A549 (cell line): ENCODE measurements at places on chromosomes 11 and 22.

DNA sequence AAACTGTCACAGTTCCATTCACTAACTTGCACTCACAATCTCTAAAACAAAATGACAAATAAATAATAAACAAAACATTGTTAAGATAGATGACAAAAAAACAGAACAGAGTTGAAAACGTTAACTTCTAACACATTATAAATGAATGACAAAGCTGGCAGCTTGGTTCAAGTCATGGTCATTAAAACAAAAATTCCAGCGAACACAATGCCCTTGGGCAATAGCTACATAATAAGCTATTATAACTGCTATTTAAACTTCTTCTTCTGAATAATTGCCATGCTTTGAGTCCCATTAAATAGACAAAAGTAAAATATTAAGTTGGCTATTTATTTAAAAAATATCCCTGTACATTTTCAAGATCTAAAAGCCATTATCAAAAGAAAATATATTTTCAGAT lies 54.7 kb downstream of the PICALM start:
- DNase-seq, result no peak

DNA sequence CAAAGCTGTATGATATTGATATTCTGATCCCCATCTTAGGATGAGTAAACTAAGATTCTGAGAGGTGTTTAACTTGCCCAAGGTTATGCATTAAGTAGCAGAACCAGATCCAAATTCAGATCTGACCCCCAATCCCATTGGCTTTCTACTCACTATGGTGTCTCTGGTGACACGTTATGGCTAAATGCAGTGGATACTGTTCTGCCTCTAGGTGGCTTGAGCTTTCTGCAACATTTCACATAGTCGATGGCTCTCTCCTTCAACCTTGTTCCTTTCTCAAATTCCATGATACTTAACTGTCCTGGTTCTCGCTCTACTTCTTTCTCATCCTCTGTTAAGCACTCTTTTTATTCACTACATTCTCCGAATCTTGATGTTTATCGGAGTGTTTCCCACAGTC lies 9.4 kb downstream of the C11orf97 start:
- DNase-seq, result peak; percentile 12

DNA sequence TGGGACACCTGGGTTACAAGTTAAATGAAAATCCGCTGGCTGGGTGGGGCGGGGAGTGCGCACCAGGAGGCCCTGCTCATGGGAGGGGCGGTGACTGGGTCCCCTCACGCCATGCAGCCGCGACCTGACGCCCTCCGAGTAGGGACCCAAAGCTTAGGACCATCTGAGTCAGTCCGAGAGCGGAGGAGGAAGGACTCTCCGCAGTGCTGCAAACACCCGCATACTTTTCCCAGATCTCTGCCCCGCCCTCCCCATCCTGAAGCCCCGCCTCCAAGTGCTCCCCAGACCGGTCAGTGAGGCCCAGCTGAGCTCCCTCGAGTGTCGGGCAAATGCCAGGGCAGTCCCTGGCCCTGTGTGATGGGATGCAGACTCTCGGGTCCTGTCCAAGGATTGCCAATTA lies 6.6 kb upstream of the FLI1 start:
- no peak for DNase-seq

DNA sequence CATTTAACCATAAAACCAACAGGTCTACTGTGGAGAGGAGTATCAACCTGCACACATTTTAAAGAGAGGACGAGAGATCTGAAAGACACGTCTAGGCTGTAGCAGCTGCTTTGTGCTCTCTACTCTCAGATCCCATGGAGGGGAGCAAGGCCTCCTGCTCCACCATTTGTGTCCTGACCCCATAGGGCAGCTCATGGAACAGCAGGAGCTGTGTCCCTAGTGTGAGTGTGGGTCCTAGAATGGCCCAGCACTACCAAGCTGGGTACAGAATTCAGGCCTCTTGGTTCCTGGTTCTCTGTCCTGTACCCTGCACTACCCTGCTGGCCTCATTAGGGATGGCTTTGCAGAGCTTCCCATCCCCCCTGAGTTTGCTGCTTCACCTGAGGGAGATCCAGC lies 76.5 kb downstream of the DHCR7 start:
- DNase-seq, result no peak

DNA sequence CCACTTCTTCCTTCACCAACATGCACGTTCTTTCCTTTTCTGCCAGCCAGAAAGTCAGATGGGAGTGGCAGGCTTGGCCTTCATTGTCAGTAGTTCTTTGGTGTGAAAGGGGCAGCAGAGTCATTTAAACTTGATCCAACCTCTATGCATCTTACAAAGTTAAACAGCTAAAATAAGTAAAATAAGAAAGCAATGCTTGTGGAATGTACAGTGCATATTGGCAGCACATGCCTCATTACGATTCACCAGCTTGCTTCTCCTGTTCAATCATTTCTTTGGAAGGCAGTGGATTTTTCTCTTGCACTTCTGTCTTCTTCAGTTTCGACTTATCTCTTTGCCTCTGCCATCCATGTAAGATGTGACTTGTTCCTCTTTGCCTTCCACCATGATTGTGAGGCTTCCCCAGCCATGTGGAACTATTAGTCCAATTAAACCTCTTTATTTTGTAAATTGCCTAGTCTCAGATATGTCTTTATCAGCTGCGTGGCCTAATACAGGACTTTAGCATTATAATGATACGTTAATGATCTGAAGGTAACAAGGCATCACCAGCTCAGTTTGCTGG lies 14.8 kb downstream of the LGALS12 start:
- DNase-seq, result no peak

DNA sequence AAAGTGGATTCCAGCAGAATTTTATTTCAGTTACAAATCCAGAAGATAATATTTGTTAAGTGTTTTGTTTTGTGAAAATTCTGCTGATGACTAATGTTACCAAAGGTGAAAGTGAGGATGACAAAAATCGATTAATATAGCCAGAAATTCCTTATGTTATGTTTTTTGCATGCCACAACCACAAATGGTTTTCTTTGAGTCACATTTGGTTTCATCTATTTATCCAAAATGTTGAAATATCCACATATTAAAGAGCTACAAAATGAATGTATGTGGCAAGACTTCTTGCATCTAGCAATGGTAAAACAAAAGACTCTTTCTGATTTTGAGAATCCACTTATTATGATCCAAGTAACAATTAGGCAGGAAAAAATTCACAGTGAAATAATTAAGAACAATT lies 150.1 kb upstream of the LRRC4C start:
- DNase-seq, result no peak

DNA sequence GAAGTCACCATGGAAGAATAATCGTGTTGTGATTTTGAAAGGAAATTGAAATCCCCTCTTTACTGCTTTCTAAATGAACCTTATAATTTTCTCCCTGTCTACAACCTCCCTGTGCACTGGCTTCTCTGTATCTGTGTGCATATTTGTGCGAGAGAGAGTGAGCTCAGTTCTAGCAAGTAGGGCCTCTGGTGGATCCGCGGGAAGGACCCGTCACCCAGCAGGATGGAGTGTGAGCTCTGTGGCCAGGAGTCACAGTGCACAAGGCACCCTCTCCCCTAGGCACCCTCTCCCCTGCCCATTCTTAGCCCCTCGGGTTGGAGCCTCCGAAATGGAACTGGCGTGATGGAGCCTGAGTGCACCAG lies 109.0 kb downstream of the TRIM29 start:
- DNase-seq, result no peak

DNA sequence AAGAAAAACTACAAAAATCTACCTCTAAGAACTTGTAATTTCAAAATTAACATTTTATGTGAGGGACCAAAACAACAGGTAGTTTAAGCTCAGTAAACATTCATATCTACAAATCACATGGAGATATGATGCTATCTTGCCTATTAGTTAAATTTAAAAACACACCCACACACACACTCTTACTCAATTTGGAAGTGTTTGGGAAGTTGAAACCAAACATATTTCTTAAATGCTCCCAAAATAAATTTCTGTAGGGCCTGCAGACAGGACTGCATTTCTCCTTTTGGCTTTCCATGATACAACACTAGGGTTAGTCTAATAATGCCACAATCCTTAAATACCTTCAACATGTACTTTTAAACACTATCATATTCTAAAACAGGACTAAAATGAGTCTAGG lies 7.0 kb downstream of the PITPNB start:
- no peak for DNase-seq

GRCh38 chr11:11981840-11982239 lies 26.6 kb downstream of the DKK3 start:
- no peak for DNase-seq

DNA sequence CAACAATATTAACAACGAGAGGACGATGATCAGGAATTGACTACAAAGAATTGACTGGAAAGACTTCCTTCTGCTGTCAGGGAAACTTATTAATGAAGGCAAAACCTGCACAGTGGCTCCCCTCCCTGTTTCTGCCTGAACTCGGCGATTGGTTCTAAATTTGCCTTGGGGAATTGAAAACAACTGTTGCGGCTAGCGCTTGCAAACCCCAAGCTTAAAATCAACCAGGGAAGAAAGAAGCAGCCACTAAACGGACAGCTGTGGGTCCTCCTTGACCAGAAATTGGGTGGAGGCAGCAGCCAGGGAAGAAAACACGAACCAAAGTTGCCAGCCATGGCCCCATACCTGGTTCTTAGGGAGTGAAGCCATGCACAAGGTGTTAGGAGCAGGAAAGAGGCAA lies 383.5 kb upstream of the CADM1 start:
- DNase-seq, result no peak

- DNase-seq, result no peak
Observed at GRCh38 chr11:45605051-45605450, 60.4 kb downstream of the CHST1 start.

- no peak for DNase-seq
Observed at GRCh38 chr11:6273188-6273587, 13.6 kb downstream of the CCKBR start.

- no peak for DNase-seq
Observed at GRCh38 chr11:131121426-131122333, 205.4 kb upstream of the SNX19 start.

GRCh38 chr11:87878373-87878825 lies 296.8 kb downstream of the RAB38 start:
- DNase-seq, result no peak

DNA sequence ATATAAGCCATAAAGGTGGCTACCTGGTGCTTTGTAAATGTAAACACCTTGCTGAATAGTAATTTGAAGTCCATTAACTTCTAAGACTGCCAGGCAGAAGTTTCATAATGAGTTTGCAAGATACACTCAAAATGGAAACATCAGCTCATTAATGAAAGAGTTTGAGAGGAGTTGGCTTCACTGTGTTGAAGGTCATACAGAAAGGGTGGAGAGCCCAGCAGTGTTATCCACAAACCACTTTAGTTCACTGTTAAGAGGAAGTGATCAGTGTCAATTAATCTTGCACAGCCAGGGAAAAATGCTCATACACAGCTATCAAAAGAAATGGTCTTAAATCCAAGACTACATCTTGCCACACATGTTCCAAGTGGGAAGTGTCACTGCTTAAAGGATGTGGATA lies 689.4 kb downstream of the JRKL start:
- no peak for DNase-seq

GRCh38 chr11:67996622-67997474 lies 7.0 kb downstream of the UNC93B1 start:
- no peak for DNase-seq

GRCh38 chr11:69231466-69232018 lies 62.4 kb upstream of the MYEOV start:
- no peak for DNase-seq

- DNase-seq, result no peak
Observed at GRCh38 chr11:57055744-57056143, 67.0 kb downstream of the OR5AK2 start.

DNA sequence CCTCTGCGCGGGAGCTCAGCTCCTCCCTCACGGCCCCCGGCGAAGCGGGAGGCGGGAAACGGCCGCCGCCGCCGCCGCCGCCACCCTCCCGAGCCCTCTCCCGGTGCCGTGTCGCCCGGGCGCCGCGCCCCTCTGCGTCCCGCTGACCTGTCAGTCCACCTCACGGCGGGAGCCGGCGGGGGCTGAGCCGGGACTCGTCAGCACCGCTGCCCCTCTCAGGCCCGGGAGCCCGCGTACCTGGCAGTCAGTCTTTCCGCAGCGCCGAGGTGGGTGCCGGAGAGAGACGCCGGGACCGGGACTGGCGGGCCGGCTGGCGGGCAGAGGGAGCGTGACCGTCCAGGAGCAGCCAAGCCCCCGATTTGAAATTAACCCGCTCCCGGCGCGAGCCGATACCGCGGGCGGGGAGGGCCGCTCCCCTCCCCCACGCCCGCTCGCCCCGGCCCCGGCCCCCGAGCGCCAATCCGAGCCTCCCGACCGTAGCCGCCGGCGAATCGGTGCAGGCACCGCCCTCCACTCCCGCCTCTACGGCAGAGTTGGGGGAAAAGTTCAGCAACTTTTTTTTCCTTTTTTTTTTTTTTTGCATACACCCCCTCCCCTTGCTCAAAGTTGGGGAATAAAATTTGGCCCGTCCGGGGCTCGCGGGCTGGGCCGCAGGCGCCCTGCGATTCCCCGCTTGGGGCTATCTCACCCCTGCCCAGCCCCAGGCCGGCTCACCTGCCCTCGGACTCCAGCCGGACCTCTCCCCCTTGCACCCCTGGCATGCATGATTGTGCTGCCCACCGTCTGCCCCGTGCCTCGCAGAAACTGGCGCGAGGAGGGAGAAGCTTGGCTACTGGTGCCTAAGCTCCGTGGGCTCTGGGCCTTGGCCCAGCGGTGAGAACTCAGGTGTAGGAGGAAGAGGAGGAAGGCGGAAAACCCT lies 774 bp upstream of the E2F8 start:
- DNase-seq, result peak; percentile 16
